Stimulated activated CD8-positive, alpha-beta memory T cell treated with anti-CD3 and anti-CD28 coated beads, Interleukin-15, amount 100 ng/mL, for 4 hours (primary cell): ENCODE measurements at places on chromosomes 16 and 17.

DNA sequence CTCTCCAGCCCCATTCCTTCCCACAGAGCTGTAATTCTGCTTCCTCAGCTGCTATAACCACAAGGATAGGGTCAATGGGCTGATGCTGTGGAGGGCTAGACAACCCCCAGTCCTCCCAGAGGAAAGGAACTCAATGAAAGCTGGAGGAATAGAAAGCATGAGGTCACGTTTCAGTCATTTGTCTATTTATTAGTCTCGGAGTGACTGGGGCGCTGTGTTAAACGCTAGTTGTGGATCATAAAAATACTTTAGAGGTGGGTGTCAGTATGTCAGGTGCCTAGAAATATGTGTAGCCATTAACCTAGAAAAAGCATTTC, 787 bp upstream of the CCL3L1 start:
- no peak for DNase-seq

DNA sequence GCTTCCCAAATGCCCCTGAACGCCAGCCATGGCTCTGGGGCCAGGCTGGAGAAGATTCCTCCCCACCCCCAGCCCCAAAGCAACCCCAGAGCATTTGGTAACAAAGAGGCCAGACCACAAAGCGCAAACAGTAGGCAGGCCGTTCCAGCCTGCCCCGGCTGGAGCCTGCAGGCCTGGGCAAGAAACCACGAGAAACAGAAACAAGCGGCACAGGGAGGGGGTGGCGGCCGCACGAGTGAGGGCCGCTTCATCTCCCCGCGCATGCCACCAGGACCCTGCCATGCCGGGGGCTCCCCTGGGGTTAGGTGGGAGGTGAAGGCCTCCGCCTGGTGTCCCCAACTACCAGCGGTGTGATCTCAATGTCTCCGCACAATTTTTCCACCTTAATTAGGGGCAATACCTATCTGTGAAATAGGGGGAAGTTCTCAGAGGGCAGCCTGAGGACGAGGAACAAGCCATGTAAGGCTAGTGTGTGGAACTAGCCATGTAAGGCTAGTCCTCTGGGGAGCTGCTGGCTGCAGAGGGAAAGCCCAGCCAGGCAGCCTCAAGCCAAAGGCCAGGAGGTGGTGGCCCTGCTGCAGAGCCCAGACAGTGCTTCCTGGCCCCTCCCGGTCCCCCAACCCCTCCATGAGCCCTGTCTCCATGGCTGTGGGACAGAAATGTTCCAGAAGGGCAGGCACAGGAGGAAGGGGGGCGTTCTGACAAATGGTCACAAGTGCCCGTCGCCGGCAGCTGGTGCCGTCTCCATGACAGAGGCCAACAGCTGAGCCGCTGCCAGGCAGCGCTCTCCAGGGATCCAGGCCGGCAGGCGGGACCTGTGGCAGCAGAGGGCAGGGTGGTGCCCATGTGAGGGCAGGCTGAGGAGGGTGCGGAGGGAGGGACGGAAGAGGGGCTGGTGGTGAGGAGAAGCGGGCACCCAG, 14.5 kb upstream of the MTSS2 start:
- DNase-seq, result no peak

- DNase-seq, result no peak
Observed at GRCh38 chr16:74652249-74652648, 14.4 kb downstream of the RFWD3 start.

GRCh38 chr16:57689762-57690558, 4.6 kb upstream of the DRC7 start:
- DNase-seq, result no peak

DNA sequence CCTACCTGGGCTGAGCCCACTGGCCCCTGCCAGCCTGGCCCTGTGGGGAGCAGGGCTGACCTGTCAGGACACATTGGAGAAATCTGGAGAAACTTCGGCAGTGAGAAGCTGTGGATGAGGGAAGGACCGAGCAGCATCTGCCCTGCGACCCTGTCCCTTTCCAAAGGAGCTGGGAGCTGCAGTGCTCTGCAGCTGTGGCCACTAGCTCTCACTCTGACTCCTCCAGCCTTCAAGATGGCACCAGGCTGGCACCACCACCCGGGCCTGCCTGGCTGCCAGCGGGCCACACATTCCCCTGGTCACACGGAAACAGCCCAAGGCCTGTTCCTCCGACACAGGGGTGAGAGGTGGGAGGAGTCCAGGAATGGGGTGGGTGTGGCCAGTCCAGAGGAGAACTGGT, 30.1 kb downstream of the CD300LG start:
- no peak for DNase-seq
